Peyer's patch (tissue), 4 donors: ENCODE measurements at places on chromosomes 2 and 18. TPM values are rescaled to one million over a fixed set of nuclear protein-coding genes. Genes with fewer than 3 reads are reported as not detected.

- no peak for DNase-seq
These were observed 23.3 kb downstream of the ERCC3 start for GRCh38 chr2:127270663-127271062.

- DNase-seq: no peak
These were observed 2.3 kb downstream of the CYRIA start for GRCh38 chr2:16663121-16663905.

DNA sequence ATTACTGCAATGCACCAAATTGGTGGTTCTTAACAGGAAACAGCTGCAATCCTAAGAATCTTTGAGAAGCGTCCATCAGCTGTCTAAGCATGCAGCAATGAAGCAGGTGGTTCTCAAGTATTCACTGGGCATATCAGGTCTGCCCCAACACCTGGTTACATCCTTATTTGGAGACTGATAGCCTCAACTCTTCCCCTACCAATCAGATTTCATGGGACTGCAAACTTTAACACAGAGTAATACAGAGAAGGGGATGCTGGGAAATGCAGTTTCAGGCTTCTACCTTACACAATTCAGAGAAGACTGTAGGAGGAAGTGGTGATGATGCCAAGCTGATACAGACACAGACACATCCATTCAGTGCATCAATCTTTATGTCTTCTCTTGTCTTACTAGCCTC, 240.5 kb downstream of the BCL2 start:
- DNase-seq: no peak

DNA sequence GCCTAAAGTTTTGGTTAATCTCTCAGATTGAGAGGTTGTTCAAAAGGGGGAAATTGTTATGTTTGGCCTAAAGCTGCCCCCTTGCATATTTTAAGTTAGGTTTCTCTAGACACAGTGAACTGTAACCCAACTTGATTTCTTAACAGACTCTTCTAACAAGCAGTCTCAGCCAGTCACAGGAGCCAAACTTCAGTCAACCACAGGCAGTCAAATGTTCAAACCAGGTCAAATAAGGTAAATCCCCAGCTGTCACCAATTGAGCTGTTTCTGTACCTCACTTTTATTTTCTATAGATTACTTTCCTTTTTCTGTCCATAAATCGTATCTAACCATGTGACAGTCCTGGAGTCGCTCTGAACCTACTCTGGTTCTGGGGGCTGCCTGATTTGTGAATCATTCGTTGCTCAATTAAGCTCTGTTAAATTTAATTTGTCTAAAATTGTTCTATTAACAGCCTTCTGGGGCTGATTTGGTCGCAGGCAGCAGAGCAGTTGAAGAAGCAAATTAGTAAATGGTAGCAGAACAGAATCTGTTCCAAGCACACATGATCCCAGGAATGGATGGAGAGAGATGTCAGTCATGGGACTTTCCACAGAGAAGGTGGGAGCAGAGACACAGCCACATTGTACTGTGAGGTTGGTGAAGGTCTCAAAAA, 16.4 kb upstream of the NFU1 start:
- DNase-seq: no peak

- no peak for DNase-seq
These were observed 467.4 kb upstream of the FANCL start for GRCh38 chr2:58708565-58708964.

DNA sequence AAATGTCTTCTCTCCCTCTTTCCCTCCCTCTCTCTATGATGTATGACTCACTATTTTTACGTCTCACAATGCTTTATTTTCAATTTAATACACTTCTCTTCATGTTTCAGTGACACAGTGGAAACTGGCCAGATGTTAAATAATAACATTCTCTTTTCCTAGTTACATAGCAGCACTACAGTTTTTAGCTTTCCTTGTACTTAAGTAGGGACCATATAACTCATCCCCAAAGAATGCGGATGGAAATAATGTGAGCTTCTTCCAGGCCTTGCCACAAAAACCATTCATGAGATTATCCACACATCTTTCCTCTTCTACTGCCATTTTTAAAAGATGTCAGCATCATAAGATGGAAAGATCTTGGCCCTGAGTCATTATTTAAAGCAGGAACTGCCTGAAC, 789.4 kb downstream of the LRP1B start:
- no peak for DNase-seq

DNA sequence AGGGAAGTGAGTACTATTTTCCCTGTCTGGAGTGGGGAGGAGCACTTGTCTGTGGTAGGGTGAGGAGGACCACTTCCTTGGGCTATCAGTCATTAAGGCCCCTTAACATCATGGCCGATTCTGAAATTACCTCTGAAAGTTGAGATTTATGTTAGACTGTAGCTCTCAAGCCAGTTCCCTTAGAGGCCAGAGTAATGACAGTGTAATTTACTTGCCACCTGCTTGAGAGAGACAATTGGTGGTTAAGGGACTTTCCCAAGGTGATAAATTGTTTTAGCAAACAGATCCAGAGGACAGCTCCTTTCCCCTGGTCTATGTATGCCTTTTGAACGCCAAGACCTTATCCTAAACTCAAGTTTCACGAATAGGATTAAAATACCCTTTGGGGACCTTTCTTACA, 56.1 kb downstream of the NEDD4L start:
- no peak for DNase-seq

- DNase-seq: no peak
These were observed 38.1 kb downstream of the ME2 start for GRCh38 chr18:50917021-50917420.

GRCh38 chr2:132901661-132902060, 231.7 kb upstream of the LYPD1 start:
- no peak for DNase-seq

DNA sequence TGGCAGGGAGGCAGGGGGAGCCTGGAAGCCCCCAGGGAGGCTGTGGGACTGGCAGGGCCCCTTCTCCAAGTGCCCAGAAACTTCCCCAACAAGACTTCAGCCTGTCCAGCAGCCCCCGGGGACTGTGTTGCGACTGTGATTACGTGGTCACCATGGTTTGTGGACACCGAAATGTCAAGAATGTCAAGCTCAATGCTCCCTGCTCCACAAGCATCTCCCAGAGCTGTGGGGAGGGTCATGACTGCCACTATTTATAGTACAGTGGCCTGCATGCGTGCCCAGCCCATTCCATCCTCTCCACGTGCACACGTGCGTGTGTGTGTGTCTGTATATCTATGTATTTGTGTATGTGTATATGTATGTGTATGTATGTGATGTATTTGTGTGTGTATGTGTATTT, 93.8 kb upstream of the MBOAT2 start:
- no peak for DNase-seq

- DNase-seq: peak; percentile 96
These were observed 1.1 kb upstream of the CXCR4 start for GRCh38 chr2:136118819-136119716.

GRCh38 chr2:207630491-207630890, 5.3 kb upstream of the METTL21A start:
- DNase-seq: no peak

- no peak for DNase-seq
These were observed 386.2 kb downstream of the SETBP1 start for GRCh38 chr18:45066886-45067285.

GRCh38 chr2:74464406-74464805, 776 bp downstream of the MOGS start:
- no peak for DNase-seq

- no peak for DNase-seq
These were observed 403.3 kb downstream of the TXNL1 start for GRCh38 chr18:56235071-56235470.

GRCh38 chr2:127909019-127909418, 23.3 kb upstream of the AMMECR1L start:
- no peak for DNase-seq

DNA sequence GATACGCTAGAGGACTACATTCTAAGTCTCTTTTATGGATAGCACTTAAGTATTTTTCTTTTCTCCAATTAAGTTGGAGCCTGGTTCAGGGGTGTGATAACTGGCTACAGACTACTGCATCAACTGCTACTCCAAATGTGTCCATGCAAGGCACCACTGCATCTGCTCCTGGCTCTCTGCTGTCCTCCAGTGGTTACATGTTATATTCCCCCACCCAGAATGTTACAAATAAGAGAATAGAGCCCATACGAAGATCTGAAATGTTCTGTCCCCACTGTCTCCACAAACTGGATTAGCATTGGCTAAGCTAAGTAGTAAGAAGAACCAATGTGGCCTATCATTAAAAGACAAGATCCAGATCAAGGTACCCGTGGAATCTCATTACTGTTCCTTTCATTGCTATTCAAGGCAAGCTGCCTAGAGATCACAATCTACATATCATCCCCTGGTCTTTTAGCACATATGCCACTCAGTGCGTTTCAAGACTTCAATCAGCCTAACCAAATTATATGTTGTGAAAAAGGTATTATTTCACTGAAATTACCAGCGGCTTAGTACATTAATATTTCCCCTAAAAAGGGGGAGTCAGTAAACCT, 308.3 kb upstream of the SLC8A1 start:
- DNase-seq: no peak

DNA sequence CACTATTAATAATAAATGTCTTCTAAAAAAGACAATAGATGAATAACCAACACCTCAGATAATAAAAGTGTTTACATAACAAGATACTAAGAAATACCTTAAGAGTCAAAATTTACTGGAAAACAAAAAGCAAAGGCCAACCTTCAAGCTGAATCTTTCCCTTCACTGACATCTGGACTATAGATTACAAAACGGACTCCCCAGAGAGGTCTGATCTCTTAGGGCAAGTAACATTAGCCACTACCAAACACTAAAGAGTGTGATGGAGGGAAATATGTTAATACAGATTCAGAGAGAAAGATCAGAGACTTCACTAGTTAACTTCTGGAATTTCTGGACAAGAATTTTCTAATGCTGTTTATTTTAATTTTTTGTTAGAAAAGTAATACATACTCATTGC, 13.9 kb downstream of the CLASP1 start:
- DNase-seq: no peak

GRCh38 chr2:186950694-186951093, 101.7 kb upstream of the ZSWIM2 start:
- no peak for DNase-seq

DNA sequence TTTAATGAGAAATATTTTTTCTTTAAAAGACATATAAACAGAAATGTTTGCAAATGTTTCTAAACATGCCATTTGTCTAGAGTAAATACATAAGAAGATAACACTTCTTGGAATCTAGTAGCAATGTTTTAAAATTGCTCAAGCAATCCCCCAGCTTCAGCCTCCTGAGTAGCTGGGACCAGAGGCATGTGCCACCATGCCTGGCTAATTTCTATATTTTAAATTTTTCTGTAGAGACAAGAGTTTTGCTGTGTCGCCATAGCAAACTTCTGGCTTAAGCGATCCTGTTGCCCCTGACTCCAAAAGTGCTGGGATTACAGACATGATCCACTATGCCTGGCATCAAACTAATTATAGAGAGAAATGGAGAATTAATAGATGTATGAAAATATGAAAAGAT, 14.6 kb upstream of the MBD2 start:
- no peak for DNase-seq

- no peak for DNase-seq
These were observed 322.2 kb upstream of the MYT1L start for GRCh38 chr2:2653231-2653630.

GRCh38 chr2:137539336-137539735, 424.9 kb upstream of the HNMT start:
- DNase-seq: no peak

- peak; percentile 43 for DNase-seq
These were observed 92.9 kb downstream of the SH3BP4 start for GRCh38 chr2:235044501-235045271.

DNA sequence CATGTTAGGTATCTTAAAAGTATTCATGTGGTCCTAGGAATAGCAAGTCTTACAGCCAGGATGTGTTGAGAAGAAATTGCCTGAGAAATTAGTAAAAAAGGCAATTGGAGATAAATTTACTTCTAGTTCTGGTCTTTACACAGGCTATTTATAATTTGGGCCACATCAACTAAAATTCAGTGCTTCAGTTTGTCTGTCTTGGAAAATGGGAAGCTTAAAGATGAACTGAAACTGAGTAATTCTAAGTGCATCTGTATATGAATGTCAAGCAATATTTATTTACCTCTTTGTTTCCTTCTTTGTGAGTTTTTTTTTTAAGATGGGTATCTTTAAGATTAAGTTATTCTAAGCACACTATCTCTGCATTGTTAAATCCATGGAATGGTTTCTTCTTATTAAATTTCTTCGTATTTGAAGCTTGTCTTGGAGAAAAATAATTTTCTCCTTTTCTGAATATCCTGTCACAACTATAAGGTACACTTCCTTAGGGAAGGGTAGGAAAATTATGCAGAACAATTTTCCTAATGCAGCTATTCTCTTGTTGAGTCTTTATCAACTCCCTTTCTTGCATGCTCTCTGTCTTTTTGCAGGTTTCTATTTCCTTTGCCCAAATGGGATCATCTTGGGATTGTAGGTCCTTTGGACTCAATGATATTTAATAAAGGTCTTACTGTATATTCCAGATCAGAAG, 39.7 kb upstream of the MMADHC start:
- DNase-seq: no peak

- no peak for DNase-seq
These were observed 1.0 kb downstream of the CNNM3 start for GRCh38 chr2:96816836-96817702.

DNA sequence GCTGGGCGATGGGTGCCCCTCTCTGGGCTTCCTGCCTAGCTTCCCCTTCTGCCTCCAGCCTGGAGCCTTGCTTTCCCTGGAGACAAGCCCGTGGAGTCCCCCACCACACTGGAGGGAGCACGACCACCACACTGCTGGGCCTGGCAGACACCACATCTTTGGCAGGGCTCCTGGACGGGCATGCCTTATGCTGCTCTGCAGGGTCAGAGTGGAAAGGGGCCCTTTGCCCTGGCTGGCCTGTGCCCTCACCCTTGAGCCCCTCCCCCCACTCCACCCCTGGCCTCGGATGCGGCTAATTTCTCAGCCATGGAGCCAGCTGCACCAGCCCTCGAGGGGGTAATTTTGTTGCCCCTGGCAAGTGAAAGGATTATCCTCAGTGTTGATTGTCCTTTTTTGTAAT, 194.5 kb downstream of the LOXHD1 start:
- no peak for DNase-seq

- DNase-seq: no peak
These were observed 618.1 kb downstream of the XIRP2 start for GRCh38 chr2:167506395-167506794.

GRCh38 chr2:55718165-55719008, 24.7 kb upstream of the PNPT1 start:
- no peak for DNase-seq

GRCh38 chr2:9191041-9191481, 15.6 kb upstream of the ASAP2 start:
- DNase-seq: no peak

Gene KCNG2
- 3.2 TPM for total RNA-seq

Gene RGPD3
- 0.67 TPM for total RNA-seq

Gene ELOA2
- total RNA-seq: not detected

Gene SPEG
- total RNA-seq: 6.2 TPM

Gene GKN2
- total RNA-seq: not detected

Gene REG1A
- total RNA-seq: 1,338 TPM

Gene SPAG16
- total RNA-seq: 10.7 TPM

Gene LAMA3
- 81.4 TPM for total RNA-seq

Gene SOX11
- not detected for total RNA-seq

Gene PARD3B
- 19.6 TPM for total RNA-seq

Gene STAMBP
- total RNA-seq: 61.9 TPM

Gene ANKRD30B
- total RNA-seq: 0.94 TPM

Gene DYSF
- 2.8 TPM for total RNA-seq
